ENCODE measurements at places on chromosomes 11 and 22.

DNA sequence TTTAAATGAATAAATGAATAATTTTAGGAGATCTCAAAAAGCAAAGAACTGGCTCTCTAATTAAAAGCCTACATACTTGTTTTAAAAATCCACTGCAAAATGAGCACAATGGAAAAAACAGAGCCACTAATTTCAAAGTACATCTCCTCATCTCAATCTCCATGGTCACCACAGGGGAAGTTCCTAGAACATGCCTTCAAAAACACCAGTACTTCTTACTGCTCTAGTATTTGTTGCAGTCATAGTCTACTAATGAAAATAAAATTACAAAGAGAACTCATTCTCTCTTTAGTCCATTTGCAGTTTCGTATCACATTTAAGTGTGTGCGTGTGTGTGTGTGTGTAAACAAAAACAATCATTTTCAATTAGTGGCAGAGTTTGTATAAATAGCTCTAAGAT, 54.0 kb downstream of the PIK3C2A start:
- no peak for DNase-seq

GRCh38 chr11:71118671-71119250, 133.6 kb downstream of the SHANK2 start:
- DNase-seq = no peak

DNA sequence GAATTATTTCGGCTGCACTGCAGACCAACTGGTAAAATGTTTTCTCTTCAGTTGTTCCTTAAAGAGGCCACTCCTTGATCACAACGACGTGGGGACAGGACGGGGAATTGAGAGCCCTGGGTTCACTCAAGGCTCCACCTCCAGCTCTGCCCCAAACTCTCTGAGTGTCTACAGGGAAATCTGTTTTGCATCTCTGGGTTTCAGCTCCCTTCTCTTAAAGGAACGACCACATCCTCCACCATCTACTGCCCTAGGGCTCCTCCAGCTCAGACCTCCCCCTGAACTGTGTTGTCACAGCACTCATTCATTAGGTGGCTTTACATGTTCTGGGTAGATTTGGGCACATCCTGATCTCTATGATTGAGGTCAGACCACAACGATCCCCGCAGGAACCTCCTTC, 5.1 kb upstream of the PPFIA1 start:
- no peak for DNase-seq

- DNase-seq = peak; percentile 85
These were observed at the start of gene HIPK3 for GRCh38 chr11:33257160-33257896. HIPK3 (plus strand) TSS chr11:33257381.

GRCh38 chr11:13343067-13343466, 65.5 kb downstream of the BMAL1 start:
- no peak for DNase-seq

DNA sequence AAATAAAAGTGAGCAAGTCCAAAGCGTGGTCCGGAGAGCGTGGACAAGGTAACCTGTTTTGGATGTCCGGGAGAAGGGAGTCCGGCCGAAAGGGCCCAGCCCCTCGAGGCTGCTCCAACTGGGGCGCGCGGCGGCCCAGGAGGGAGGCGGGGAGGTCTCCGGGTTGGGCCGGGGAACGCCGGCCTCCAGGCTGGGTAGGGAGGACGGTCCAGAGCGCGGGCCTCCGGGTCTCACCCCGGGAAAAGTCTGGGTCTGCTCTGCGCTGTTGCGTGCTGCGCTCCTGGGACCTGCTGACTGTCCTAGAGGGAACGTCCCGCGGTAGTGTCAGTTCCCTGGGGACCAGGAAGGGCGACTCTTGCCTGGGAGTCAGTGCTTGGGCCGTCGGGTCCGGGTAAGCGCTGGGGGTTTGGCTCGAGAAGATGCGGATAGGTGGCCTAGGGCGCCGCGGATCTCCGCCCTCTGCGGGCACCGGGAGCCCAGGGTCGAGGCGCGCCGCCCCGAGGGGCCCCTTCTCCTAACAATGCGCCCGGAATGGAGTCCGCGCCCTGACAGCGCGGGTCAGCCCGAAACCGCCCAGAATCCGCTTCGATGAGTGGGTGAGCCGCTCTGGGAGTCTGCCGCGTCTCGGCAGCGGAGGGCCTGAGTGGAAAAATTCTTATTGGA, 988 bp upstream of the FLI1 start:
- no peak for DNase-seq

DNA sequence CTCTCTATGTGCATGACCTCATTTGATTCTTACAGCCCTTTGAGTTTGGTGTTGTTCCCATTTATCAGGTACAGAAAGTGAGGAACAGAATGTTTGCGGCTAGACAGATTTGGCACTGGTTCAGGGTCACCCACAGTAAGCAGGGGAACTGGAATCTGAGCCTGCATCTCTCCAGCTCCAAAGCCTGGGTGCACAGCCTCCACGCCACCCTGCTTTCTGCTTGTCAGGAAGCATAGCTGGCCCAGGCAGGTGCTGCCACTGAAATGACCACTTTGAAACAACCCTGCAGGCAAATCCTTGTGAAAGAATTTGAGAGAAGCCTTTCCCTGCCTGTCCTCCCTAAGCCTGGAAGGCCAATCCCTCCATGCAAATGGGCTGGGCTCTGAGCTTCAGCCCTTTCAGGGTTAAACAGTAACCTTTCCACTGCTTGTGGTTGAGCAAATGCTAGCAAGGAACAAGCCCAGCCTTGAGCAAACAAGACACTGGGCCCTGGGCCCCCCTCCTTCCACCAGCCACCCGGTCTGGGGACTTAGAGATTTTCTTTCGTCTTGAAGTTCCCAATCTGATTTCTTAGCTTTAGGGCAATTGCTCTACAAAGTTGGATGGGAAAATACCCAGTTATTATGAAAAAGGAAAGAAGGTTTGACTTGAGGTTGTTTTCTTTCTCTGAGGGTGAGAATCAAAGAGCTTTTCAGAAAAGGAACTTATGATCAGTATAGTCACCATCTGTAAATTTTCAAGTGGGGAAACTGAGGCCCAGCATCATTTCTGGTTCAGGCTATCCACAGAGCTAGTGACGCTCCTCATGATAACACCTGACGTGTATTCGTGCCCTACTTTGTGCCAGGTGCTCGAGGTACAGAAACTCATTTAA, 19.4 kb downstream of the EHF start:
- no peak for DNase-seq

- DNase-seq = no peak
These were observed 164.0 kb upstream of the E2F8 start for GRCh38 chr11:19404787-19405186.

GRCh38 chr11:47225552-47226400, 11.0 kb downstream of the DDB2 start:
- no peak for DNase-seq

DNA sequence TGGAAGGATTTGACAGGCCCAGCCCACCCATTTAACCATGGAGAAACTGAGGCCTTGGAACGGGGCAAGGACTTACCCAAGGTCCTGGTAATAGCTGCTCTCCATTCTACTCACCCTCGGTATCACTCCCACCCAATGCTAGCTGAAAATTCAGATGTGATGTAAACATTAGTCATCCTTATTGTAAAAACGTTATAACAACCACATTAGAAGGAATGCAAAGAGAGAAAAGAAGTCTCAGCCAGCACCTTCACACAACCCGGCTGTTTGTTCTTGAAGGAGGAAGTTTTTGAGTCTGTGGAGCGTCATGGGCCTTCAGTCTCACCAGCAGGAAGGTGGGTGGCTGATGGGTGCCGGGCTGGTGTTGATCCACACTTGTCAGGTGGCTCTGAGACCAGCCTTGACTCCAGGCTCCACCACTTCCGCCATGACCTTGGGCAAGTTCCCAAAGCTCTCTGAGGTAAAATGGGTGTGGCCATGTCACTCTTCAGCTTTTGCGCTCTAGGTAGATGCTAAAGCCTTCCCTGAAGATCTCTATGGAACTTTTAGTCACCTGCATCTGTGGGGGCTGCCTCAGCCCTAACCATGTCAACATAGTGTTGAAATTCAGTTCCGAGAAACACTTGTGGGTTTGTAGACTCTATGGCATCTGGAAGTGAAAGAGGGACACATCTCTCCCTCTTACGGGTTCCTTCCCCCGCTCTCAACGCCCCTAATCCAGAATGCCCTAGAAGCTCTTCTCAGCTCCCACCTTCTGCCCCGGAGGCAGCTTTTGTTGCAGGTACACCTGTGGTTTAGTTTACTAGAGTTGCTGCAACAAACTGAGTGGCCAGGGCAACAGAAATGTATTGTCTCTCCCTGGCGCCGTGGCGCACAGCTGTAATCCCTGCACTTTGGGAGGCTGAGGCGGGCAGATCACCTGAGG, 14.8 kb downstream of the CD6 start:
- no peak for DNase-seq

DNA sequence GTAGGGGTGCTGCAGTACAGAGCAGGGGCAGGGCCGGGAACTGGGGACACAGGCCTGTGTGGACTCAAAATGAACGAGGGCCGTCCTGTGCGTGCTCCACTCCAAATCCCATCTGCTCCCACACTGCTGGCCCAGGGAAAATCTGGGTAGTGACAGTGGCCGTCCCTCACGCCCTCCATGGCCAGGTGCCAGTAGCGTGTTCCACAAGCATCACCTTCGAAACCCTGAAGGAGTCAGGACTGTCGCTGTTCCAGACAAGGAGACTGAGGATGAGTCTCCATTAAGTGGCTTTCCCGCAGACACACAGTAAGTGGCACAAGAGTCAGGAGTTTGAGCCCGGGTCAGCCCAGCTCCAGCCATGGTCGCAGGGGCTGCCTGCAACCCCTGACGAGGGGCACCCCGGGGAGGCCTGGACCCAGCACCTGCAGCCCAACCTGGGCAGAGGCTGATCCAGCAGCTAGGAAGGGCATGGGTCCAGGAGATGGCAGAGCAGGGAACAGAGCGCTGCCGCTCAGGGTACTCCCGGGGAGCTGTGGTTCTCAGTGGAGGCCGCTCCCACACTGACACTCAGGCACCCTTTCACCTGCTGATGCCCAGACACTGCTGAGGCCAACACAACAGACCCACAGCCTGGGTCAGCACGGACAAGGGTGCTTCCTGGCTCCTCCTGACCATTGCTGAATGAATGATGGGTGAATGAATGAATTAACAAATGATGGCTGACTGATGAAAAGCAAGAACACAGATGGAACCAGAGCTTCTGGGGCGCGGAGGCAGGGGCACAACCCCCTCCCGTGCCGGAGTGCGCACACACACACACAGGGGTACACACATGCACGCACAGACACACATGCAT, 35.3 kb downstream of the IGF2 start:
- no peak for DNase-seq

DNA sequence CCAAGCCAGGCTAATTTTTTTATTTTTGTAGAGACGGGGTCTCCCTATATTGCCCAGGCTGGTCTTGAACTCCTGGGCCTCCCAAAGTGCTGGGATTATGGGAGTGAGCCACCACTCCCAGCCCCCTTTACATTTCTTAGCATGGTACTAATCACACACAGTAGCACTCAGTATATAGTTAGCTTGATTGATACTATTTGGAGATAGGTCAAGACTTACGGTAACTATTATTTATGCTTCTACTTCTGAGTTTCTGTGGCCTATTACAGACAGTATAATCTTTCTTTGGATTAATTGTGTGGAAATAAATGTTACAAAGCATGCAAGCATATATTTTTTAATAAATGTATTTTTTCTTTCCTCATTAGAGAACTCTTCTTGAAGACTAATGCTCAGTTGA, 192.2 kb downstream of the UVRAG start:
- no peak for DNase-seq

GRCh38 chr11:134562196-134562595, 150.2 kb upstream of the B3GAT1 start:
- no peak for DNase-seq

- DNase-seq = no peak
These were observed 7.6 kb downstream of the MRE11 start for GRCh38 chr11:94486068-94486467.

DNA sequence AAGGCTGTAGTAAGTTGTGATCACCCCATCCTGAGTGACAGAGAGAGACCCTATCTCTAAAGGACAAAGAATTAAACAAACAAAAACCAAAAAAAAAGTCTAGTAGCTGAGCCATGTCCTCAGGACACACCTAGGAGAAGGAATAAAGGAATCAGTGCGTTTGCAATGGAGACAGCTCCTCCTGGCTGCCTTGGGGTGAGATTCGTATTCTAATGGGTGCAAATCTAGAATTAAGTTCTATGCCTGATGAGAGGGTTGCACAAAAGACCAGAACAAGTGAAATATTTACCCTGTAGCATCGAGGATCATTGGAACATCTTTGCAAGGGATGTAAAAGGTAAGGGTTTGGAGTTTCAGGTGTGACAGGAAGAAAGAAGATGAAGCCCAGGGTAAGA, 70.3 kb upstream of the BMAL1 start:
- no peak for DNase-seq

DNA sequence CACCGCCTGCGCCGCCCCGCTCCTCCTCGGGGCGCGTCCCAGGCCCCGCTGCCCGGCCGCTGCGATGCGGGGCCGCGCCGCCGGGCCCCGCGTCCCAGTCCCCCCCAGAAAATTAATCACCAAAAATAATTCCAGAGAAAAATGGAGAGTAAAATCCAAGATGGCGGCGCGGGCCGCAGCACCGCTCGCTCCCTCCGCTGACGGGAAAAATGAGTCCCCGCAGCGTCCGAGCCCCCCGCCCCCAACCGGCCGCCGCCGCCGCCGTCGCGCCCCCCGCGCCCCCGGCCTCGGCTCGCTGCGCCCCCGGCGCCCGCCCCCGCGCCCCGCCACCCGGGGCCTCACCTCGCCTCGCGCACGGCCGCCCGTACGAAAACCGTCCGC, at the start of gene KMT5B:
Gene KMT5B, minus strand, starts transcription at position 162 of the 381 bp plus-strand sequence. CDS start 23,220 bp downstream, outside the sequence.
- DNase-seq = no peak

GRCh38 chr11:103086461-103086860, 5.5 kb downstream of the DCUN1D5 start:
- no peak for DNase-seq

DNA sequence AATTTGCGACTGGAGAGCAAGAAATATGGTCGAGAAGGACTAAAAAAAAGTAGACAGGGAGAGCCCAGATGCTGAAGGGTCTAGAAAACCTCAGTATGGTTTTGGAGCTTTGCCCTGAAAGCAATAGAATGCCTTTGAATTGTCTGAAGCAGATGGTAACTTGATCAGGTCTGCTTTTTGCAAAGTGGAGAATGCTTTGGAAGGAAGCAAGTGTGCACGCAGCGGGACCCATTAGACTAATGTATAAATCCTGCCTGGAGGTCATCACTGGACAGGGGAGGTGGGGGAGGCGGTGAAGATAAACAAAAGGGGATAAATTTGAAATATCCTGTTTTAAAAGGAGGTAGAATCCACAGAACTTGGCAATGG, 757 bp upstream of the HINFP start:
- DNase-seq = no peak
